ENCODE measurements at places on chromosomes 3 and 15.
A peak's percentile ranks its signal among the peaks of the same experiment; 100 is the strongest.

DNA sequence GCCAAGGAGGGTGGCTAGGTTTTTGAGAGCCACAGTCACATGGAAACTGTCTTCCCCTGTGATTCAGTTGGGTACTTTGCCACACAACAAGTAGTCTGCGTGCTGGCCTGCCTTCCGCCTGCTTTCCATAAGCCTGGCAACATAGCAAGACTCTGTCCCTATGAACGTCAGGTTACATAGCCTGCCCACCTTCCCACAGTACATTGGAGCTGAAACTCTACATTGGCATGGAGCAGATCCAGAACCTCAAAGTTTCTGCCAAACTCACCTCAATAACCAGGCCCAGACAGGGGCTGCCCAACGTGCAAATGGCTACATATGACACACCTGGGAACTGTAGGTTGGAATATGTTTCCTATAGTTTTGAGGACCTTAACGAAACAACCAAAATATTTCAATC, 140.6 kb upstream of the PRICKLE2 start:
- no peak for DNase-seq

DNA sequence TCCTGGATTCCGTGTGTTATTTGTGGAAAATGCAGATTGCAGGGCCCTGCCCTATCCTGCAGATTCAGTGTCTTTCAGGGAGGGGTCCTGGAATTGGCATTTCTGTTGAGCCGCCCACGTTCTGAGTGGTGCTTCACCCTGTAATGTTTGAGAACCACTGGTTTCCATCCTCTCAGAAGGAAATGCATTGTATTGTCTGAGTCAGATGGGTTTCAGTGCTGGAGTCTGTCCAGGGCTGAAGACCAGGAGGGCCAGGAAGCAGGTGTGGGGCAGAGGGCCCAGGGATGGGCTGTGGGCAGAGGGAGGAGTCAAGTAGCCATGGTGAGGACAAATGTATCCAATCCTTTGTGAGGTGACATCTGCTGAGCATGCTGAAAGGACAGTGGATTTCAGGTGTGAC, 123.8 kb downstream of the SV2B start:
- DNase-seq, result no peak

GRCh38 chr3:11969986-11970385, 34.2 kb upstream of the SYN2 start:
- DNase-seq, result no peak

DNA sequence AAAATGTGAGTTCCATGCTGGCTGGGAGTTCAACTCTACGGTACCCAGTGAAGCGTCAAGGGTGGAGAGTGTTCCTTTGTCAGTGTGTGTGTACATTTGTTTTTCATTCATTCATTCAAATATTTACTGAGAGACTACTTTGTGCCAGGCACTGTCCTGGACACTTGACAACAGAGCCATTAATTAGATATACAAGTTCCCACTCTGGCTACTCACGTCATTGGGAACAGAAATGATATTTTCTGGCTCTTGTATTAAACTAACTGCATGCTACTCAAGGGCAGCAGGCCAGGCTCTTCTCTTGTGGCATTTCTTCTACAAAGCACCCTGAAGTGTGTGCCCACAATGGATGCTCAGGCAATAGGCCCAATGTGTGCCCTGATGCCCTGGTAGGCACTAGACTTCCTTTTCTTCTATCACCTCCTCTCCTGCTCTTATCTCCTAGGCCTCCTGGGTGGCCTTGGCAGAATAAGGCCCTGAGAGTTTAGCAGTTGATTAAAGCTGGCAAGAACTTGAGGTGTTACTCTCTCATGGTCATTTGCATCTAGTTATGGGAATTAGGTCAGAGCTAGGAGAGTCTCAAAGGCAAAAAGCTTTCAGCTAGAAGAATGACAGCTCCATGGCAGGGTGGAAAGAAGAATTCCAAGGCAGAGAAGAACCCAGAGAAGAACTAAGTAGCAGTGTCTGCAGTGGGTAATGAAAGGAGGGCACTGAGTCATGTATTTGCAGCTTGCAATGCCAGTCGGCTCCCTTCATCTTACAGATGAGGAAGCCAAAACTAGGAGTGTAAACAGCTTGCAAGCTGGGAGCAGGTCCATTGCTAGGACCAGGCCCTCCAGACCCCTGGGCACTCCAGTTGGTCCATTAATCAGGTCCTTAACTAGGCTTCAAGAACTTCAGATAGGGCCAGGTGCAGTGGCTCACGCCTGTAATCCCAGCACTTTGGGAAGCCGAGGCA, 14.0 kb upstream of the SMAD3 start:
- no peak for DNase-seq

DNA sequence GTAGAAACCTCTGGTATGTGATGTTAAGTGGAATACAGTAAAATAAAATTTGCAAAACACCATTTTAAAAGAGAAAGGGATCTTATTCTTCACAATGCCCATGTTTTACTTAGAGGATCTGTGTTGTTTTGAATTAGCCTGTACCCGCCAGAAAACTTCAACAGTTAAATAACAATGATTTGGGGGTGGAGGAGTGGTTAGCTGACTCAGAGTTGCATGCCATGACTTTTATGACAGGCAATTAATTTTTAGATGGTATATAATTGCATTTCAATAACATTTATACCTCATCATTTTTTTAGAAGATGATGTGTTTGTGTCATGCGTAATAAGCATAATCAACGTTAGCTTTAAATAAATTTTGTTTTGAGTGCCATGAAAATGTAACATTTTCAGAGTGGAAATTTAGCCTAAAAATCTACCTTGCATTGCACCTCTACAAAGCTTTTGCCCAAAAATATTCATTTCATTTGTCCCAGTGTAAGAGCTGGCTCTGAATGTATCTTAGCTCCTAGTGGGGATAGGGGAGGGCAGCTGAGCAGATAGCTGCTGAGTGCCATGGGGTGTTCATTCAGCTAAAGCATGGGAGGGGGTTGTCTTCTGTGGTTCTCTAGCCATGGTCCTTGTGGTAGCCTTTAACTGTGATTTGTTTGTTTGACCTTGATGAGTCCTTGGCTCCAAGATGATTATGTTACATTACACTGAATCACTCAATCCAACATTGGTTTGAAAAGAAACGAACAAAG, 379.8 kb downstream of the LPP start:
- no peak for DNase-seq

- no peak for DNase-seq
These were observed 27.6 kb downstream of the LRIG1 start for GRCh38 chr3:66473181-66473580.

DNA sequence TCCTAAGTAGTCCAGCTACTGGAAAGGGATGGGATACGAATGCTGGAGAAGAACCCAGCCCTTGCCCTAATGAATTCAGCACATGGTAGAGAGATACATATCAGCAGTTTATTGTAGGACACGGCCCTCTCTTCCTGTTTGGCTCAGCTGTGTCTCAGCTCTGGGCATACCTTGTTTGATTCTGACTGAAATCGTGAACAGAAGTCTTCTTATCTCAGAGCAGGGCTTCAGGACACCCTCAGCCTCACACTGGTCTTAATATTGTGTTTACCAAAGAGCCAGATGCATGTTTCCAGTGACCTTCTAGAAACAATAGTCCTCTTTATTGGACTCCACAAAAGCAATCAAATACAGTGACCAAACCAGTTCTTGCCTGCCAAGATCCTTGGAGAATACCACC, 54.7 kb downstream of the FAM174B start:
- DNase-seq, result no peak

DNA sequence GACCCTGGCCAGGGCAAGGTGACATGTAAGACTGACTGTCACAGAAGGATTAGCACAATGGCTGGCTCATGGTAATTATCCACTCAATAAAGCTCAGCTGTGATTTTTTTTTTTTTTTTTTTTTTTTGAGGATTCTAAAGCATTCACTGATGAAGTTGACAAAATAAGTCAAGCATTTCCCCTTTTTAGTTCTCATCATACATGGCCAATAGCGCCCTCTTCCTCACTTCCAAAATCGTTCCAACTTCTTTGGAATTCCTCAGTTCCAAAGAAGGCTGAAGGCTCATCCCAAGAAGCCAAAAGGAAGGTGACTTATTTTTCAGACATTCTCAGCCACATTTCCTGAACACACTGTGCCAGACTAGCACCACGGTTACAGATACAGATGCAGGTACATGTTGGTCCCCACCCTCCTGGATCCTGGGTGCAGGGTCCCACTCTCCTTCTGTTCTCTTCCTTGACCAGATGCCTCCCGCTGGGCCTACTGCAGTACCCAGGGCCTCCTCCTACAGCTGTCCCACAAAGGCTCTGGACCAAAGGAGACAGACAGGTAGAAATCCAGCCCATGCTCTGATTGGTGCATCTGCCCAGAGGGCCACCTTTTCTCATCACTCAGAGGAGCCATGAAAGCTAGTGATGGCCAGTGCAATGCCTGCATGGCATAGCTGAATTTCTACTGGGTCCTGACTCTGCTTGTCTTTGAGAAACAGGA, 202.6 kb downstream of the UACA start:
- no peak for DNase-seq

GRCh38 chr3:123285066-123285465, 83.3 kb downstream of the SEC22A start:
- no peak for DNase-seq

- DNase-seq, result no peak
These were observed 740 bp upstream of the NSMCE3 start for GRCh38 chr15:29270169-29270955.

- DNase-seq, result no peak
These were observed 8.1 kb upstream of the PCOLCE2 start for GRCh38 chr3:142896996-142897395.

- no peak for DNase-seq
These were observed 10.8 kb downstream of the SELENOT start for GRCh38 chr3:150613709-150614480.

GRCh38 chr15:47991357-47991756, 129.4 kb upstream of the SLC24A5 start:
- no peak for DNase-seq

- no peak for DNase-seq
These were observed 884 bp upstream of the KNL1 start for GRCh38 chr15:40593165-40593564.

- DNase-seq, result no peak
These were observed 29.8 kb downstream of the NFKBIZ start for GRCh38 chr3:101879102-101879501.

GRCh38 chr3:183291497-183292031, 38.5 kb downstream of the B3GNT5 start:
- no peak for DNase-seq

GRCh38 chr3:63662500-63662899, 10.0 kb downstream of the SNTN start:
- DNase-seq, result peak; percentile 17

GRCh38 chr3:187770224-187770623, 25.0 kb upstream of the BCL6 start:
- DNase-seq, result no peak

DNA sequence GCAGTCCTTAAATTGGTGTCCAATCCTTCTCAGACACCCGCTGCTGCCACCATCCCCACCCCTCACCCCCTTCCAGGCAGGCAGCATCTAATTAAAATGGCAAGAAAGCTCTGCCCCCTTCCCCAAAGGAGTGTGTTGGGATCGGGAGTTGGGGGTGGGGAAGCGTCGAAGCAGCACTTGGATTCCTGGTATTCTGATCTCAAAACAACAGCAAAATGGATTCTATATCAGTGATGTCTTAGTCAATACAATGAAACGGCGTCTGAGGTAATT, 1.4 kb downstream of the TNIK start:
- no peak for DNase-seq

GRCh38 chr3:176051766-176052165, 1145.5 kb downstream of the TBL1XR1 start:
- no peak for DNase-seq

GRCh38 chr15:76863693-76864092, 41.4 kb downstream of the SCAPER start:
- no peak for DNase-seq

DNA sequence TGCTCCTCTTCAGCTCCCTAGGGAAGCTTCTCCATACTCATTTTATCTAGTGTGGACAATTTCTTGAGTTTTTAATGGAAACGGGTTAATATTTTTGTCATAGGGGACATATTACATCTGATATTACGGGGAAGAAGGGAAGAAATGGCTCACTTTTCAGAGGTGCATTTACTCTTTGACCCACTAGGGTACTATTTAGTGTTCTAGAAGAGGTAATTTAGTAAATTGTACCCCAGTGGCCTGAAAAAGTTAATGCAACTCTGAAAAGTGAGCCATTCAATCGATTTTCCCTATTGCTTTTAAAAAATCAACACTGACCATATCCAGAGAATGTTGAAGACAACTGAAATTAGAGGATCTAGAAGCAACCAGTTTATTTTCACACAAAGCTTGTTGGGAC, 71.2 kb downstream of the MAP2K5 start:
- DNase-seq, result no peak

GRCh38 chr15:31260646-31261265, 65.9 kb upstream of the KLF13 start:
- no peak for DNase-seq

- DNase-seq, result no peak
These were observed 87.7 kb downstream of the XXYLT1 start for GRCh38 chr3:195183071-195183776.

GRCh38 chr3:152232679-152233078, 36.0 kb upstream of the MBNL1 start:
- peak; percentile 84 for DNase-seq

- DNase-seq, result no peak
These were observed 9.6 kb upstream of the TIPARP start for GRCh38 chr3:156664831-156665178.

DNA sequence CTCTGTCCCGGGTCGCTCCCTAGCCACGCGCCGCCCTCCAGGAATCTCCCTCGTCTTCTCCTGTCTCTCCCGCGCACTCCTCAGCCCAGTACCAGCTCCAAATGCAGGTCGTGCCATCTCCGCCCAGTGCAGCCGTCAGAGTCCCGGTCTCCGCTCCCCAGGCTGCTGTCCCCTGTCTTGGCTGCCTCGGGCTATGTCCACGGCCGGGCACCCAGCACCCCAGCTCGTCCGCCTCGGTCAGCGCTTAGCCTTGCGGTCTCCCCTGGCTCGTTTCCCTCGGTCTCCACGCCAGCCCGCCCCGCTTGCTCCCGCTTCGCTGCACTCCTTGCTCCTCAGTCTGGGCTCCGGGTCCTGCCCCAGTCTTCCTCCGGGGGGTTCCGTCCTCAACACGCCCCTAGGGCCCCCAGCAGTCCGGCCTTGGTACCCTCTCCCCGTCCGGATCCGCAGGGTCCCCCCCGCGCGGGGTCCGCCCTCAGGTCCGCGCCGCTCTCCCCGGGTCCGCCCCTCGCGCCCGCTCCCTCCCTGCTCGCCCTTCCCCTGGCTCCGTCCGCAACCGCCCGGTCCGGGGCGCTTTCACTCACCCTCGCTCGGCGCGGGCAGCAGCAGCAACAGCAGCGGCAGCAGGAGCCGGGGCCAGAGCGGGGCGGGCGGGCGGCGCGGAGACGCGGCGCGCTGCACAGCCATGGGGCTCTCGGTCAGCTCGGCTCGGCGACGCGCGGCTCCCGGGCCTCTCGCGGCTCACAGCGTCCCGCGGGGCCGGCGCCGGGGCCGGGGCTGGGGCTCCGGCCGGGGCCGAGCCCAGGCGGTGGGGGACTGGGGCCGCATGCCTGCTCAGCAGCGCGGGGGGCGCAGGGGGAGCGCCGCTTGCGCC, 462 bp downstream of the IGDCC3 start:
- DNase-seq, result no peak

DNA sequence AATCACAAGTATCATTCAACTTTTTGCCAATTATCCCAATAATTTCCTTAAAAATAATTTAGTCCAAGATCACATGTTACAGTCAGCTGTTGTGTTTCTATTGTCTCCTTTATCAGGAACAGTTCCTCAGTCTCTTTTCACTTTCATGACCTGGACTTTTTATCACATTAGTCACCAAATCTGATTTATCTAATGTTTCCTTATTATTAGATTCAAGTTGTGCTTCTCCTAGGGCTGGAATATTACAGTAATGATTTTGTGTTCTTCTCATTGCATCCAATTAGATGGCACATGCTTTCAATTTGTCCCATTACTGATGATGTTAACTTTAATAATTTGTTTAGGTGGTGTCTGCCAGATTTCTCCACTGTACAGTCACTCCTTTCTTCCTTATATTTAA, 66.3 kb upstream of the DCBLD2 start:
- no peak for DNase-seq

Measured in NCI-H526 treated with DMSO at 0.1 percent for 48 hours (cell line).